ENCODE measurements at places on chromosomes 3 and 15.

DNA sequence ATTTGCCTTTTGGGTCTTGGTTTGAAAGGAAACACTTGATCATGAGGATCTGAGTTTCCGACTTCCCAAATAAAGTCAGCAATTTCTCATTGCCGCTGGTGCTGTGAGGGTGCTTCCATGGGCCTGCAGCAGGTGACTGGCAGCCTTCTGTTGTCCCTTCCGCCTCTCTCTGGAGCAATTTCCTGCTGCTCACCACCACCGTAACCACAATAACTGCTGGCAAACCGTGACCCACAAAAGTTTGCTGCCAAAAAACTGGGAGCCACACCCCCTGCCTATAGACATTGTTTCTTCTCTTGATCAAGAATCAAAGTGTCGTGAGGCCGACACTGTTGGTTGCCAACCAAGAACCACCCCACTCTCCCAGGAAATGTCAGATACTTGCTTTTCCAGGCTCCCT, 164.0 kb downstream of the NR2F2 start:
- no peak for DNase-seq

- no peak for DNase-seq
These were observed 41.7 kb downstream of the RAB27A start for GRCh38 chr15:55247766-55248427.

GRCh38 chr3:167318996-167319615, 61.0 kb downstream of the ZBBX start:
- DNase-seq, result no peak

DNA sequence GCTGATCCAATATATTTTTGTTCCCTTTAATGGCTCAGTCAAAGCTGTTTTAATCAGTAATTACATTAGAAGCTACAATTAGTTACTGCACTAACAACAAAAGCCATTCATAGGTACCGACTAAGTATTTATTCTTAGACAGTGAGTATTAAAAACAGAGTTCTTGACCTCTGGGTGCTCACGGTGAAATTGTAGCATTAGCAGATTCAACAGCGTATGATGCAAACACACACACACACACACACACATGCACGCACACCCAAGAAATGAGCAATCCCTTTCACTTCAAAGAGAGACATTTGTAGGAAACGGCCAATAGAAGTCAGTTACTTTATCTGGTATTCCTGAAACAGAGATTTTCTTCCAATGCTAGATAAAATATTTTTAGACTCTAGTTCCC, 27.0 kb upstream of the MITF start:
- DNase-seq, result no peak

DNA sequence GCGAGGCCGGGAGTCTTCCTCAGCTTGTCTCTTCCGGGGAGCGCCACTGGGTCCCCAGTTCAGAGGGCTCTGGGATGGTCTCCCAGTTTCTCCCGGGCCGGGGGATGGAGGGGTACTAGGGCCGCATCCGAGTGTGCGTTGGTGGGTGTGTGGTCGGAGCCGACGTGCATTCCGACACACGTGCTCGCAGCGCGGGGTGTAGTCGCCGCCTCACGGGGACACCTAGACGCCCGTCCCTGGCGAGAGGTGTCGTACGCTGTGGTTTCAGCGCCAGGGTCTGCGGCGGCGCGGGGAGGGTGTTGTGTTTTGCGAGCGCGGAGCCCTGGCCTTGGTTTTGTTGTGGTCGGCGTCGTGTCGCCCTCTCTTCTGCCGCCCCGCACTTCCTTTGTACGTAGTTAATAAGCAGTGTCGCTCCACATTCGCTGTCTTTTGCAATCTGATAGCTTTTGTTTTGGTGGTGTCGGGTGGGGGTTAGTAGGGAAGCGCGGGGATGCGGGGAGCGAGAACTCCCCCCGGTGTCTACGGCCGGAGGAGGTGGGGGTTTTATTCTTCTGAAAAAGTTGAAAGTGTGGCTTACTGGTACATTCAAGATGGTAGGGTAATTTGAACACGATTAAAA, 2.2 kb downstream of the IGF1R start:
- peak; percentile 73 for DNase-seq

DNA sequence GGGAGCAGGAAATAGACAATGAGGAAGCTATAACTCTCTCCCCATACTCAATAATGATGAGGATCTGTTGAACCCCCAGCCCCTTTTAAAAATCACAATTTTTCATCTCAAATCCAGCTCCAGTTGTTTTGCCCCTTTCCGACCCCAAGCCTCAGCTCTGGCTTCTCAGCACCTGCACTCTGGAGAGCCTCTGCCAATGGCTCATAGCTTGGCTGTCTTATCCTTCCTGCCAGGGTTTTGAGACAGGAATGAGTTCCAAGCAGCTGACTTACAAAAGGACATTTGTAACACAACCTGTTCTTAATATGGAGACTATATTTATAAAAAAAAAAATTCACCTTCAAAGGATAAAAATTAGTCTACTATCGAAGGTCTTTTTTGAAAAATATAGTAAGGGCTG, 105.9 kb upstream of the NEDD4 start:
- no peak for DNase-seq

- no peak for DNase-seq
These were observed 286.3 kb upstream of the THRB start for GRCh38 chr3:24780991-24781390.

- DNase-seq, result no peak
These were observed 94.6 kb downstream of the FOXP1 start for GRCh38 chr3:71488882-71489281.

- no peak for DNase-seq
These were observed 112.7 kb downstream of the SPATA16 start for GRCh38 chr3:173028351-173028750.

- DNase-seq, result peak; percentile 31
These were observed 605.0 kb downstream of the NLGN1 start for GRCh38 chr3:174002543-174002942.

DNA sequence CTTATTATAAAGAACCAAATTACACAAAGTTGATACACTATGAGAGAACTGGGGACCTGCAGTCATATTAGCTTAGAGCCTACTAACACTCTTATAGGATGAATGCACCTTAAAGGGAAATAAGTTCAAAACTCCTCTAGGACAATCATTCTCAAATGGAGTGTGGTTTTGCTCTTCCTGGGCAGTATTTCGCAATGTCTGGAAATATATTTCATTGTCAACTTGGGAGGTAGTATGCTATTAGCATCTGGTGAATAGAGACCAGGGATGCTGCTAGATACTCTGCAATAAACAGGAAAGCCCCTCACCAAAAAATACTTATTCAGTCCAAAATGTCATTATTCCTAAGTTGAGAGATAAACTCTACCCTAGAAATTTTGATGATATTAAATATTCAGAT, 451.4 kb upstream of the ARPP21 start:
- no peak for DNase-seq

GRCh38 chr15:92906020-92906419, 5.9 kb downstream of the CHD2 start:
- no peak for DNase-seq

DNA sequence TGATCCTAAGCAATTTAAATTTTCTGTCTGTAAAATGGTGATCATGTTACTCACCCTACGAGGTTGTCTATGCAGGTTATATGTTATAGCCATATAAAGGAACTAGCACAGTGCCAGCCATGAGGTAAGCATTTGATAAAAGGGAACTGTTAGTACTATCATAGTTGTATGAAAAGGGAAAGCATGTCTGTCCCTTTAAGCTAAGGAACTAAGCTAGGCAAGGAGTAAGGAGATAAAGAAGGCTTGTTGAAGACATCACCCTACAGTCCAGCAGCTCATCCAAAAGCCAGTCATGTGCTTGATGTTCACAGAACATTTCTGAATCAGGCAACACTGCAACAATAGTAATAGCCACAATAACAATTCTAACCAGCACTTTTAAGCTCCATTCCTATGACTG, 243.9 kb downstream of the ZBTB20 start:
- no peak for DNase-seq

GRCh38 chr3:195255571-195256501, 15.1 kb downstream of the XXYLT1 start:
- DNase-seq, result no peak

DNA sequence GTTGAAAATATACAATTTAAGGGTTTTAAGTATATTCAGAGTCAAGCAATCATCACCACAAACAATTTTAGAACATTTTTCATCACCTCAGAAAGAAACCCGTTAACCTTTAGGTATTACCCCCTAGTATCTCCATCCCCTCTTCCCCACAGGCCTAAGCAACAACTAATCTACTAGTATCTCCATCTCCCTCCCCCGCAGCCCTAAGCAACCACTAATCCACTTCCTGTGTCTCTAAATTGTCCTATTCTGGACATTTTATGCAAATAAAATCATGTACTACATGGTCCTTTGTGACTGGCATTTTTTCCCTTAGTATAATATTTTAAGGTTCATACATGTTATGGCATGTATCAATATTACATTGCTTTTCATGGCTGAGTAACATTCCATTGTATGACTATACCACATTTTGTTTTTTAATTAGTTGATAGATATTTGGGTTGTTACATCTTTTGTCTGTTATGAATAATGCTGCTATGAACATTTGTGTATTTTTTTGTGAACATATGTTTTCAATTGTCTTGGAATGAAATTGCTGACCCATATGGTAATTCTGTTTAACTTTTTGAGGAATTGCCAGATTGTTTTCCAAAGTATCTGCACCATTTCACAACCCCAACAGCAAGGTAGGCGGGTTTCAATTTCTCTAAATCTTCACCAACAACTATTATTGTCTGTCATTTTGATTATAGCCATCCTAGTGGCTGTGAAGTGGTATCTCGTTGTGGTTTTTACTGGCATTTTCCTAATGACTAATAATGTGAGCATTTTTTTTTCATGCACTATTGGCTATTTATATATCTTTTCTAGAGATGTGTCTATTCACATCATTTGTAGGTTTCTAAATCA, 215.6 kb upstream of the CD96 start:
- no peak for DNase-seq

DNA sequence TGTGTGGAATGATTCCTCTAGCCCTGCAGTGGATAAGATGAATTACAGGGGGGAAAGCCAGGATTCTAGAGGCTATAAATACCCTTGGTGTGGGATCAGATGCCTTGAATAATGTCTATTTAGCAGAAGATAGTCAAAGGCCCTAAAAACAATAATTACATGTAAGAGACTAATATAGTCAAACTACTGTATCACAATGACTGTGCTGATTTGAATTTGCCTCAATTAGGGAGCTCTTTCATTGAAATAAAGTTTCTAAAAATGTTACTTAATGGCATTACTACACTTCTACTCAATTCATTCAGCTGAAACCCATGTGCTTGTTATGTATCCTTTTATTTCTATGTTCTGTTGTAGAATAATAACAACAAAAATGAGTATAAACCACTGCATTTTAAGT, 915.6 kb downstream of the TUSC7 start:
- DNase-seq, result no peak

- DNase-seq, result no peak
These were observed 47.8 kb upstream of the CTSH start for GRCh38 chr15:78992416-78993256.

GRCh38 chr3:71621825-71622537, 38.5 kb upstream of the FOXP1 start:
- DNase-seq, result no peak

DNA sequence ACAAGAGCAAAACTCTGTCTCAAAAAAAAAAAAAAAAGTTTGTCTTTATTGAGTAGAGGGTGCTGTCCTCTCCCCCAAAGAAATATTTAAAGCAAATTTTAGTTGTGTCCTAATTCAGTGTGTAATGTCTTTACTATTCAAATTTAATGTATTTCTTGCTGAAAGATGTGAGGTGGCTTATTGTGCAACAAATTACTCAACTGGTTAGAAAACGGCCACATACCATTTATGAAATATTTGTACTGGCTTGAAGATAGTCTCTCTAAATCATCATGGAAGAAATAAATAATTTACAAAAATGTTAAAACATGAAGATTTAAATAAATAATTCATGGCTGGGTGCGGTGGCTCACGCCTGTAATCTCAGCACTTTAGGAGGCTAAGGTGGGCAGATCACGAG, 63.0 kb downstream of the SLTM start:
- DNase-seq, result no peak

DNA sequence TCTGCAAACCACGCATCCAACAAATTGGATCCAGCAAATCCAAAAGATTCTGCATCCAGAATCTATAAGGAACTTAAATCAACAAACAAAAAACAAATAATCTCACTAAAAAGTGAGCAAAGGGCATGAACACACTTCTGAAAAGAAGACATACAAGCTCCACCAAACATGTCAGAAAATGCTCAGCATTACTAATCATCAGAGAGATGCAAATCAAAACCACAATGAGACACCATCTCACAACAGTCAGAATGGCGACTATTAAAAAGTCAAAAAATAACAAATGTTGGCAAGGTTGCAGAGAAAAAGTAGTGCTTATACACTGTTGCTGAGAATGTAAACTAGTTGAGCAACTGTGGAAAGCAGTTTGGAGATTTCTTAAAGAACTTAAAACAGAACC, 21.6 kb upstream of the SLC25A36 start:
- no peak for DNase-seq

DNA sequence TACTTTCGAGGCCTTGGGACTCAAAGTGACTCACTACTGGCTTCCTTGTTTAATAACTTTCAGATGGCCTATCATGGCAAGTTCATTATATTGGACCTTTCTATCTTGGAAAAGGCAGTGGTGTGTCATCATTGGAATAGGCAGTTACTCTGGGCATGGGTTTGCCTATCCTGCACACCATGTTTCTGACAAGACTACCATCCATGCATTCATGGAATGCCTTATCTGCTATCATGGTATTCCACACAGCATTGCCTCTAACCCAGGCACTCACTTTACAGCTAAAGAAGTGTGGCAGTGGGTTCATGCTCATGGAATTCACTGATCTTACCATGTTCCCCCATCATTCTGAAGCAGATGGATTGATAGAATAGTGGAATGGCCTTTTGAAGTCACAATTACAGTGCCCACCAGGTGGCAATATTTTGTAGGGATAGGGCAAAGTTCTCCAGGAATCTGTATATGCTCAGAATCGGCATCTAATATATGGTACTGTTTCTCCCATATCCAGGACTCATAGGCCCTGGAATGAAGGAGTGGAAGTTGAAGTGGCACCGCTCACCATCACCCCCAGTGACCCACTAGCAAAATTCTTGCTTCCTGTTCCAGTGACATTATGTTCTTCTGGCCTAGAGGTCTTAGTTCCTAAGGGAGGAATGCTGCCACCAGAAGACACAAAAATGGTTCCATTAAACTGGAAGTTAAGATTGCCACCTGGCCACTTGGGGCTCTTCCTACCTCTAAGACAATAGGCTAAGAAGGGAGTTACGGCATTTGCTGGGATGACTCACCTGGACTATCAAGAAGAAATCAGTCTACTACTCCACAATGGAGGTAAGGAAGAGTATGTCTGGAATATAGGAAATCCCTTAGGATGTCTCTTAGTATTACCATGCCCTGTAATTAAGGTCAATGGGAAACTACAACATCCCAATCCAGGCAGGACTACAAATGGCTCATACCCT, 1161.4 kb downstream of the SI start:
- DNase-seq, result peak; percentile 35

DNA sequence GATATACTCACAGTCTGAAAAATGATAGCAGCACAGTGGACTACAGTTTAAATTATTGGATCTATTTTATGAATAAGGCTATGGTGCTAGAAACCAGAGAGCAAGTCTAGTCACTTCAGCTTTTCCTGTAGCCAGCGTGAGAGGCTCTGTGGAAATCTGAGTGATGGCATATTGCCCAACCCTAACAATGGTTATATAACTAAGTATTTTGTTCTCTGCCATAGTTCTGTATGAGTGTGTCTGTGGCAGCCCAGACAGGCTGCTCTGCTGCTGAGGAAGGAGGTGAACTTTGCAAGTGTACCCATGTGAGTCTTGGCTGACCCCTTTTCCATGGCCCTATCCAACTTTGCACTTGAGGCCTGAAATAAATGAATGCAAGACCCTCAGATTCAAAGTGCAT, 105.7 kb downstream of the LRTM1 start:
- no peak for DNase-seq

All from mesendoderm (in vitro differentiated cells).